ENCODE measurements at places on chromosomes 16 and 17.

DNA sequence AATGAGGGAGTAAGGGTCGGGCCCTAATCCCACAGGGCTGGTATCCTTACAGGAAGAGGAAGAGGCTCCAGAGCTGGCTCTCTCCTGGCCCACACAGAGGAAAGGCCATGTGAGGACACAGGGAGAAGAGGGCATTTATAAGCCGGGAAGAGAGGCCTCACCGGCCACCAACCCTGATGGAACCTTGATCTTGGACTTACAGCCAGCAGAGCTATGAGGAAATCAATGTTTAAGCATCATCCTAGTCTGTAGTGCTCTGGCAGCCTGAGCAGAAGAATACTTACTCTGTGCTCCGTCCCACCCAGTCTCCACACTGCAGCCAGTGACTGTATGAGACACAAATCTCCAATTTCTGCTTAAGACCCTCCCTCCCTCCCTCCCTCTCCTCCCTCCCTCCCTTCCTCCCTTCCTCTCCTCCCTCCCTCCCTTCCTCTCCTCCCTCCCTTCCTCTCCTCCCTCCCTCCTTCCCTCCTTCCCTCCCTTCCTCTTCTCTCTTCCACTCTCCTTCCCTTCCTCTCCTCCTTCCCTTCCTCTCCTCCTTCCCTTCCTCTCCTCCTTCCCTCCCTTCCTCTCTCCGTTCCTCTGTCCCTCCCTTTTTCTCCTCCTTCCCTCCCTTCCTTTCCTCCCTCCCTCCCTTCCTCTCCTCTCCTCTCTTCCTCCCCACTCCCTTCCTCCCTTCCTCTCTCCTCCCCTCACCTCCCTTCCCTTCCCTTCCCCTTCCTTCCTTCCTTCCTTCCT, 8.9 kb upstream of the TMEM220 start:
- no peak for DNase-seq

DNA sequence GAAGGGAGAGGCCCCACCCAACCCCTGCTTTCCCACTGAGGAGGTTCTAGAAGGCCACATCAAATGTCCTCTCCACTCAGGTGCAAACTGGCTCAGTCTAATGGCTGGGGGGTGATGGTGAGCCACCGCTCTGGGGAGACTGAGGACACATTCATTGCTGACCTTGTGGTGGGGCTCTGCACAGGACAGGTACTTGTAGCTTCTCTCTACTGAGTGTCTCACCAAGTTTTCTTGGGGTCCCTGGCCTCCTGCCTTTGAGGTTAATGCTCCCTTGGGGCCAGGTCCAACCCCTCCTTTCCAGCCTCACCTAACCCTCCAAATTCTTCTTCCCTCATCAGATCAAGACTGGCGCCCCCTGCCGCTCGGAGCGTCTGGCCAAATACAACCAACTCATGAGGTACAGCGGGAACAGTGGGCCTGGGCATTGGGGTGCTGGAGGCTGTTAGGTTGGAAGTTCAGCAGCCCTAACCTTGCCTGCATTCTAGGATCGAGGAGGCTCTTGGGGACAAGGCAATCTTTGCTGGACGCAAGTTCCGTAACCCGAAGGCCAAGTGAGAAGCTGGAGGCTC, 5.7 kb downstream of the ENO3 start:
- DNase-seq: no peak

DNA sequence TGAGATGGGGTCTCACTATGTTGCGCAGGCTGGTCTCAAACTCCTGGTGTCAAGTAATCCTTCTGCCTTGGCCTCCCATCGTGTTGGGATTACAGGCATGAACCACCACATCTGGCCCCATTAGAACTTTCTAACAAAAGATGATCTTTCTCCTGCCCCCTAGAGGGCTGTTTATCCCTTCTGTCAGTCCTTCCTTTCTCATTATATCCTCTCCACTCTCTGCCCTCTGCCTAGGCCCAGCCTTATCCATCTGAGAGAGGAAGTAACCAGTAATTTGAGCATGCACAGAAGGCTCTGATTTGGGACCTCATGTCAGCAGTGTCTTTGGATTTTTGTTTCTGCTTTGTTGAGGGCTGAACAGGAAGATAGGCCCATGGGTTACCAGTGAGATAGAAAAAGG, 4.4 kb upstream of the DHX40 start:
- no peak for DNase-seq

DNA sequence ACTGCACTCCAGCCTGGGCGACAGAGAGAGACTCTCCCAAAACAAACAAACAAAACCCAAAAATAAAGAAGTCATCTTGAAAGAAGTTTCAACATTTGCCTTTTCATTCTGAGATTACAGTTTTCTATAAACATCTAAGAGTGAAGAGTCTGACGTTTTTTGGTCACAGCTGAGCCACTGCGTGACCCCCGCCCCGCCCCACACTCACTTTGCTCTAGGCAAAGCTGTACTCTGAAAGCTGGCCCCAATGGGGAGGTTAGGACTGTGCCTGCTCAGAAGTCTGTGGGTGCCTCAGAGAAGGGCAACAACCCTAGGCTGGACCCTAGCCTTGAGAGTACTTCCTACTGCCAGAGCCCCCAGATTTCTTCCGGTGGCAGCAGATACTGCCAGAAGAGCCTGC, 19.3 kb downstream of the CYB5D2 start:
- DNase-seq: no peak

DNA sequence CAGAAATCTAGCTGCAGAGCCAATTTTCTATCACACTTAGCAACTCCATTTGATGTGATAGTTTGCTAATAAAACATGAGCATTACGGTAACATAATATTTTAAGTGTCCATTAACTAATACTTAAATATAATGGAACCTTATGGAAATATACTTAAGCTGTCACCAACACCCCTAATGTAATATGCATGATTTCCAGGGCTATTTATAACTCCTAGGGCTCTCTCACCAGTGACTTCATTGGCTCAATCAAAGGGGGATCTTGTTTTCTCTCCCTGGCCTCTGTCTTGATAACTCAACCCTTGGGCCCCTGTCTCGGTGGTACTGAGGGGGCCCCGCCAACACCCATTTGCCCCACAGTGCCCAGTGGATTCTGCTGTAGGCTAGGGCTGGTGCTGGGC, 170.4 kb downstream of the SALL1 start:
- DNase-seq: no peak

GRCh38 chr16:23874613-23875294, 39.0 kb downstream of the PRKCB start:
- DNase-seq: no peak

GRCh38 chr16:51148678-51149228, 2.3 kb downstream of the SALL1 start:
- no peak for DNase-seq

DNA sequence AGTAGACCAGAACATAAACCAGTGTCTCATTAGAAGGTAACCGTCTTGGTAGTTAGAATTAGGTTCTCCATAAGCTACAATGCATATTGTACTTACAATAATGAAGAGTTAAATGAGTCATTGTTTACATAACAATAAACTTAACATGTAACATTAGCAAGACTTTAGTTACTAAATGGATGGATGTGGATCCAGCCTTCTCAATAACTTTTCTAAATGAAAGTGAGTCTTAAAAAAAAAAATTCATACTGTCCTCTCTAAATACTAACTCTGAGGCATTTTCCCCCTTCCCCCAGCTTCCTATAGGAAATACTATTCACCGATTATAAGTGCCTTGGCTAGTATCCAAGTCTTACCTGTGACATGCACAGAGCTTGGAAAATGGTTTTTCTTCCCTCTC, 155.3 kb downstream of the CYB561 start:
- DNase-seq: no peak

DNA sequence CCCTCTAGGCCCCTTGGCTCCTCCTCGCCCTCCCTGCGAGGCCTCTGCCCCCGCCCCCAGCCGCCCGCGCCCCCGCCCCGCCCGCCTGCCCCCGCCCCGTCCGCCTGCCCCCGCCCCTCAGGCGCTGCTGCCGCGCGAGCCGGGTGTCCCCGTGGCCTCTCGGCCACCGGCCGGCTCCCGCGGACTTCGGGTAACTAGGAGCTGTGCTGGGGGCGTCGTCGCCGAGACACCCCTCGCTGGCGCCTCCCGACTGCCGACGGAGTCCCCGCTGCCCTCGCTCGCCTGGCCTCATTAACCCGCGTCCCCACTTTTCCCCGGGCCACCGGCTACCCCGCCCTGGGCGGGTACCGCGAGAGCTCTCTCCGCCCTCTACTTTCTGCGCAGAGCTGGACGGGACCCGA, at the start of gene TLCD1:
TLCD1 (minus strand) TSS at position 8 of the 401 bp plus-strand sequence. CDS start 136 bp downstream, outside the sequence.
- peak; percentile 80 for DNase-seq

GRCh38 chr17:45270828-45271418, 9.0 kb upstream of the SPATA32 start:
- peak; percentile 33 for DNase-seq

DNA sequence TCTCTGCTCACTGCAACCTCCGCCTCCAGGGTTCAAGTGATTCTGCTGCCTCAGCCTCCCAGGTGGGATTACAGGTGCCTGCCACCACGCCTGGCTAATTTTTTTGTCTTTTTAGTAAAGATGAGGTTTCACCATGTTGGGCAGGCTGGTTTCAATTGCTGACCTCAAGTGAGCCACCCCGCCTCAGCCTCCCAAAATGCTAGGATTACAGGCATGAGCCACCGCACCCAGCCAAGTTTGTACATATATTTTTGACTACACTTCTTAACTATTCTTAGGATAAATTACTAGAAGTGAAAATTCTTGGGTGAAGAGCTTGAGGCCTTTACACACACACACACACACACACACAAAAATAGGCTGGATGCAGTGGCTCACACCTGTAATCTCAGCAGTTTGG, 1.4 kb upstream of the ITGAM start:
- no peak for DNase-seq

GRCh38 chr17:38705523-38705802, 390 bp downstream of the MLLT6 start:
- no peak for DNase-seq

- DNase-seq: no peak
These were observed 263.2 kb downstream of the WWOX start for GRCh38 chr16:78362524-78363135.

DNA sequence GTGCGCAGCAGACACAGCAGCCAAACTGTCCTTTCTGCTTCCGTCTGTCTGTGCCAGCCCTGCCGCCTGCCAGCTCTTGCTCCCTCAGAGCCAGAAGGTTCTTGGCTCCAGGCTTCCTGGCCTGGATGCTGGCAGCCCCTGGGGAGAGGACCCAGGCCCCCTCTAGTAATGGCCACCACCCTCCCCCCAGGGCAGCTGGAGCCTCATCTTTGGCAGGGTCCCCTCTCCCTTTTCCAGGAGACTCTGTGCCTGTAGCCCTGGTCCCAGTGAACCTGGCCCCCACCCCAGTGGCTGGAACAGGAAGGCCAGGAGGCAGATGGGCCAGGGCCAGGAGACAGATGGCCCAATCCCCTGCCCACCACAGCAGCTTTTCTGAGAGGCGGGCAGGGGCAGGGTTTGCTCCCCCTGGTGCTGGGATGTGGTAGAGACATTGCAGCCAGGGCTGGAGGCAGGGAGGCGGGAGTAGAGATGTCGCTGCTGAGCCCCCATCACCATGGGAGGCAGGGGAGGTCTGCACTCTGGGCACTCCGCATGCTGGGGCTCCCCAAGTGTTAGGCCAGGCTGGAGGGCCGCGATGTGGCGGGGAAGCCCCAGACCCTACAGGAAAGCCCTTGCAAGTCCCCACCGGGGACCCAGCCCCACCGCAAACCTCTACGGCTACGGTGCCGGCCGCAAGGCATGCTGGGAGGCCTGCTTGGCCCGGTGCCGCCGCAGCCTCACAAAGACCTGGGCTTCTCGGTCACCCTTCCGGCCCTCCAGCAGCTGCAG, 16.7 kb downstream of the UNC13D start:
- DNase-seq: peak; percentile 56

- DNase-seq: no peak
These were observed 17.9 kb upstream of the B4GALNT2 start for GRCh38 chr17:49114703-49115102.

- no peak for DNase-seq
These were observed 52.6 kb downstream of the NOS2 start for GRCh38 chr17:27747462-27748359.

- no peak for DNase-seq
These were observed 1.1 kb downstream of the ACTG1 start for GRCh38 chr17:81511554-81511803.

- no peak for DNase-seq
These were observed 39.2 kb upstream of the PMFBP1 start for GRCh38 chr16:72211110-72211509.

DNA sequence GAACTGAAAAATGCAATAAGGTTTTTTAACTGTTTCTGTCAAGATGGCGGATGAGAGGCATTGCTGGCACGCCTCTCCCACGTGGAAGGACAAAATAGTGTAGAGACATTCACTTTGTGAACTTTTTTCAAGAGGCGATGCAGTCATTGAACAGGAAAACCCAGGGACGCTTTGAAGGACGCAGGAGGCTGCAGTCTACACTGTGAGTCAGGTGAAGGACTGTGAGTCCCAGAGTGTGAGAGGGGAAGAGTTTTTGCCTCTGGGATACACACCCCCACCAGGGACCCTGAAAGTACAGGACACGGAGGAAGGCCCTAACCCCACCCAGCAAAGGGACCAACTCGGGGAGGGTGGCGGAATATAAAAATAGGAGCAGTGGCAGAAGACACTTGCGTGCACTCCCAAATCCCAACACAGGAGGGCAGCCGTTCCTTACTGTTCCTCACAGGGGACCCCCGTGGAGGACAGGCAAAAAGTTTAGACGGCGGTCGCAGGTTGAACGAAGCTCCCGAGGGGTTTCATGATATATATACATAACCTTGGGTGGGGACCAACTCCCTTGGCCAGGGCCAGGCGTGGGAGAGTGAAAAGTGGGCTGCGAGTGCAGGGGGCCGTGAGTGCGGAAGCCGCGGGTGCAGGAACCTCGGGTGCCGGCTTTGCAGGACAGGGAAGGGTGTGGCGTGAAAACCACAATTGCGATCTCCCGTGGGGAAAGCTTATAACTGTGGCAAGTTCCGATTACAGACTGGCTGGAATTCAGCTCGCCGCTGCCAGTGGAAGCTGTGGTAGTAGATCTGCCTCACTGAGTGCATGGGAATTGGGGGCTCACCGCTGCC, 82.0 kb upstream of the ALOX12 start:
- peak; percentile 55 for DNase-seq

GRCh38 chr17:39965017-39965699, 2.4 kb downstream of the GSDMA start:
- no peak for DNase-seq

DNA sequence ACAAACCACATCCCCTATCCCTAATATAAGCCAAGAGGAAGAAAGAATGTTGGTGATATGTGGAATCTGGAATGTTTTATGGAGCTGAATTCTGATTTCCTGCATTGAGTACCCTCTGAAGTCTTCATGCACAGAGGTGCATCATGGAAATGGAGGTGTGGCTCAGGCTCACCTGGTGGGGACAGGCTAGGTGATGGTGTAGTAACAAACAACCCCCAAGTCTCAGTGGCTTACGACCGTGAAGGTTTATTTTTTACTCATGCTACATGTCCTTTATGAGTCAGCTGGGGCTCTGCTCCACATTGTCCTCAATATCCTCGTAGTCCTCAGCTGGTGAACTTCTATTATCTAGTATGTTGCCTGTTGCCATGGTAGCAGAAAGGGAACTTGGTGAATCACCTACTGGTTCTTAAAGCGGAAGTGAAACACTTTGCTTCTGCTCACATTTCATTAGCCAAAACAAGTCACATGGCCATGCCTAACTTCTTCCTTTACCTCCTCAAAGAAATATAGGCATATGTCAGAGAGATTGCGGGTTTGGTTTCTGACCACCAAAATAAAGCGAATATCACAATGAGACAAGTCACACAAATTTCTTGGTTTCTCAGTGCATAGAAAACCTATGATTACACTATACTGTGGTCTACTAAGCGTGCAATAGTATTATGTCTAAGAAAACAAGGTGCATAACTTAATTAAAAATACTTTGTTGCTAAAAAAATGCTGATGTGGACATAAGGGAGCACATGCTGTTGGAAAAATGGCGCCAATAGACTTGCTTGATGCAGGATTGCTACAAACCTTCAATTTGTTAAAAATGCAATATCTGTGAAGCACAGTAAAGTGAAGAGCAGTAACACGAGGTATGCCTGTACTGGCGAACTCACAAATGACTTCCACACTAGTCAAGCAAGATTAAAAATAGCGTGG, at the start of gene PMFBP1:
PMFBP1 (minus strand) TSS at position 51 of the 930 bp plus-strand sequence. CDS start 947 bp downstream, outside the sequence.
- DNase-seq: peak; percentile 9

Measured in activated T-helper 2 cell treated with anti-CD3 and anti-CD28 coated beads, Interferon-gamma antibody, Interleukin-2, Interleukin-4, amounts not matched to agents 10 μg/mL and 5 μg/mL and 100 μg/mL, durations not matched to agents 14 hours and 24 hours and 36 hours (primary cell).